ENCODE measurements at places on chromosomes 5 and 9. TPM values are rescaled to one million over a fixed set of nuclear protein-coding genes. Genes with fewer than 3 reads are reported as not detected.
A peak's percentile ranks its signal among the peaks of the same experiment; 100 is the strongest.

GRCh38 chr9:20244271-20244670 lies 378.0 kb downstream of the MLLT3 start:
- peak; percentile 22 for DNase-seq

DNA sequence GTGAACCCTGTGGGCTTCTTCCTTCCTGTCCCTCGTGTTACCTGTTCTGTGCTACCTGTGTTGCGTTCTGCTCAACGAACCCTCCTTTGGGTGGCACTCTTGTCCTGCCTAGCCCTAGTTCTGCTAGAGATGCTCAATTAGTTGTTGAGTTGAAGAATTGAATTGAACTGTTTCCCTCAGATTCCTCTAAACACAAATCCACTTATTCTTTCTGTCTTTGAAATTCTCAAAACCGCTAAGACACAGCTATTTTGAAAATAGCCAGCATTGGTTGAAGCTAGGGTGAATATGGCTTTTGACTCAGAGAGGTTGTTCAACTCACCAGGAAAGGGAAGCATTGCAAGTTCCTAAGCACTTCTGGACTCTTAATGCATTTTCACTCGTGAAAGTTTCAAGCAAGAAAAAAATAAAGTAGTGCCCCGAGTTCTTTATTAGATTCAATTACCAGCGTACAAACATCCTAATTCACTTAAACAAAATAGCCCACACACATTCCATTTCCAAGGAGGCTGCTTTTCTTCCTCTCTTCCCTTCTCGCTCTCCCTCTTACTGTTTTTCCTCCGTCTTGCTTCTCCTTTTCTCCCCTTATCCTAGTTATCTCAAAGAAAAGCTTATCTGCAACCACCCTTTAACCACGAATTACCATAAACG lies 642 bp upstream of the ITGA1 start:
- DNase-seq, result peak; percentile 59

- no peak for DNase-seq
Observed at GRCh38 chr5:37109338-37109737, 139.8 kb downstream of the CPLANE1 start.

DNA sequence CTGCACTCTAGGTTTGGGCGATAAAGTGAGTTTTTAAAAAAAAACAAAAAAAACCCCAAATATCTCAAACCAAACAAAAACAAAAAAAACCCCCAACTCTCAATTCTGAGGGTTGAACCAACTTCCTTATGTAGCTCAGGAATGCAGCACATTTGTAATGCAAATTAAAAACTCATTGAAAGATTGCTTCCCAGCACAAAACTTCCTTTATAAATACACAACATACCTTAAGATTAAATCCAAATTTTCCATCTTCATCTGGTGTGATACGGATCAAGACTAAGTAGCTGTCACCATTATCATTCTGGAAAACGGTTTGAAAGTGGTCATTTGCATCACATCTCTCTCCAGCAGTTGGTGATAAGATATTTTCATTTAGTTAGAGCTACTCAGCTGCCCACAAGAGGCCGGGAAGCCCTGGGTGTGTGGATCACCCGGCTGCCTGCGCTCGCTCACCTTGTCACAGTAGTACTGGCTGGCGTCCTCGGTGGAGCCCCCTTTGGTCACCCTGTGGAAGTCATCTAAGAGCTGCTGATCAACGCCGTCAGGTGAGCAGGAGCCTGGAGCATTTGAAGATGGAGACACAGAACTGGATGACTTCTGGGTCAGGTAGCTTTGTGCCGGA lies 88.2 kb downstream of the PTPN3 start:
- DNase-seq, result peak; percentile 34

DNA sequence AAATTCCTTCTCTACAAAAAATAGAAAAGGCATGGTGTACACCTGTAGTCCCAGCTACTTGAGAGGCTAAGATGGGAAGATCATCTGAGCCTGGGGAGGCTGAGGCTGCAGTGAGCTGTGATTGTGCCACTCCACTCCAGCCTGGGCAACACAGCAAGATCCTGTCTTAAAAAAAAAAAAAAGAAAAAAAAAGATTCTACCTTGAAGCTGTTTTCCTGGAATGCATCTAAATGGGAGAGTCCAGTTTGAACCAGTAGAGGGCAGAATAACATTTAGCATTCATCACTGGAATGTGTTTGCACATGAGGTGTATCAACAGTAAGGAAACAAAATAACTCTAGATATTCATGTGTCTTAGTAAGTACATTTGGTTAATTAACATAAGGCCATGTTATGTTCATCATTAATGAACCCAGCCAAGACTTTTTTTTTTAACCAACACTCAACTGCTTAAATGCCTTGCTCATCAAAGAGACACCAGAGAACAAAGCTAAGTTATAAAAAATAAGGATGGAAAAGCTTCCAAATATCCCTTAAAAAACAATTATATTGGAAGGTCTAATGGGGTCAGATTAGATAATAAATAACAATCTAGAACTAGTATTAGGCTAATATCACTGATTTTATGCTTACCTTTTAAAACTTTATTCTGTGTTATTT lies 16.1 kb downstream of the IFNE start:
- peak; percentile 78 for DNase-seq

DNA sequence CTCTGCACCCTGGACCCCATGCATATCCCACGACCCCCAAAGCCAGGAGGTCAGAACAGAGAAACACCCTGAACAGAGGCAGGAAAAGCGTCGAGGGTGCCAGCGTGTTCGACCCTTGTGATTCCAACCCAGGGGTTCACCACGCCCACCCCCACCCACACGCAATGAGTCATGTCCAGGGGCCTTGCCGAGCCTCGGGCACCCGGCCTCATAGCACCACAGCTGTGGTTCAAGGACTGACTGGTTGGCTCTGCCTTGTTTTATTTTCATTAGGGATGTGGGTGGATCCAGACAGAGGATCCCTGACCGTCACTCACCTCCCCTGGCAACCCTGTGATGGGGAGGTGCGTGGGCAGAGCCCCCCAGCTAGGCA lies 9.5 kb upstream of the QSOX2 start:
- no peak for DNase-seq

DNA sequence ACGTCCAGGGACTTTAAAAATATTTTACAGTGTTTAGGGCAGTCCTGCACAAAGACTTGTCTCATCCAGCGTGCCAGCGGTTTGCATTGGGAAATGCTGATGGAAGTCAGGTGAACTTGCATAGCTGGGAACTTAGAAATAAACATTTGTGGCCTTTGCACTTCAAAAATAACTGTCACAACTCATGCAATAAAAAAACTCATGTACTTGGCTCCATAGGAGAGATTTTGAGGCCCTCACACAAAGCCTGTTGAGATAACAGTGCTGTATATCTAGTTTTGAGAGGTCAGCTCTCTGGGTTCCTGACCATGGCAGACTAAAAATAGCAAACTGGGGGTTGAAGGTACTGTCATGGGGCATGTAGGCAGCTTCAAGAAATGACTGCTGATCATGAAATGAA lies 5.5 kb downstream of the COMMD10 start:
- DNase-seq, result no peak

DNA sequence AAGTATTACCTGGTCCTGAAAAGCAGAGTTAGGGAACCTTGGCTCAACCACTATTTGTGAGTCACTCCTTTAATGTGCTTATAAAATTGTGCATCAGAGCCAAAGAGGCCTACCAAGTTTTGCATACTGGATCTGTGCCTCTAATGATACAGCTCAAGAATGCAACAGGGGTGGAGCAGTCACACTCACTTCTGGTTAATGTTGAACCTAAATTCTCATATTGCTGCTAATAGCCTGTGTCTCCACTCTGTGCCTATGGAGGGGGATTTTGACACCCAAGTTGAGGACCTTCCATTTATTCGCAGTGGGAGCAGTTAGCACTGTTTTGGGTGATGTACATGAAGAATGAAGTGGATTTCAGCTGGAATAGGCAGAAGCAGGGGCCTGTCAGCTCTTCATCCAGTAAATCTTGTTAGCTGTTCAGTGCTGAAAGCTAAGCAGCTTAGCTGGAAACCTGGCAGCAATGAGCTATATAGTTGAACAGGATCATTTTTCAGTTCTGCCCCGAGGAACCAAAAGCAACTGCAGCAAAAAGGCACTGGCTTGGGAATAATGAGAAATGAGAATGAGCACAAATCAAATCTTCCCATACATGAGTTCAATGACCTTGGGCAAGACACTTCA lies 9.7 kb downstream of the SH3TC2 start:
- DNase-seq, result peak; percentile 30

DNA sequence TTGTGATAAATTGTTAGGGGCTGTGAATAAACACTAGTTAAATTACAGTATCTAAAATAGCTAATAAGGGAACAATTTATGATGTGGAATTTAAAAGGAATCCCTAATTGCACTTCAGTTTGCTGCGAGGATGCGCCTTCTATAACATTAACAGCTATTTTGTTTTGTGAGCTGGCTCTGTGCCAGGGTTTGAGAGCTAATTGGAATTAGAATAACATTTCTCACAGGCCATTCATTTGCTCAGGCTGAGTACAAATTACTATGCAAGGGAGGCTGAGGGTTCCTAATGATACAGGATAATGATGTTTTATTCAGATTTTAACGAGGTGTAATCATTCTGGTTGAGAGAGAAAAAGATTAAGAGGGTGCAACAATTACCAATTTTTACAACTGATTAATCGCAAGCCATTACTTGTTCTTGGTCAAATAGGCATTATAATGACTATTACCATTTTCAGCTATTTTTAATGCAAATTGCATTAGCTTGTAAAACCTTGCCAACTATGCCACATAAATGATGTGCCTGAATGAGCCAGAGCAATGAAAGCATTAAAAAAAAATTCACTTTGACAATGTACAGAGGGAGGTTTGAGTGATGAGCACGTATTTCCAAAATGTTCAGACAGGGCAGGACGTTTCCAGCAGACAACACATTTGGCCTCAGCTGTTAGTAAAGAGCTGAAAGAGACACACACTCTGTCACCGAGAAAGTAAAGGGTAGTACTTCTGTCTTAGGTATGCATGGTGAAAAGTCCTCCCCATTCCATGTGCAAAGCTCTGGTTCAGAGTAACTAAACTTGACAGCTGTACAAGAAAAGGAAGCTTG lies 576.5 kb downstream of the TLE1 start:
- peak; percentile 26 for DNase-seq

GRCh38 chr5:136246122-136246521 lies 53.2 kb upstream of the SMIM32 start:
- DNase-seq, result no peak

GRCh38 chr5:118439831-118440230 lies 548.5 kb downstream of the DTWD2 start:
- no peak for DNase-seq

DNA sequence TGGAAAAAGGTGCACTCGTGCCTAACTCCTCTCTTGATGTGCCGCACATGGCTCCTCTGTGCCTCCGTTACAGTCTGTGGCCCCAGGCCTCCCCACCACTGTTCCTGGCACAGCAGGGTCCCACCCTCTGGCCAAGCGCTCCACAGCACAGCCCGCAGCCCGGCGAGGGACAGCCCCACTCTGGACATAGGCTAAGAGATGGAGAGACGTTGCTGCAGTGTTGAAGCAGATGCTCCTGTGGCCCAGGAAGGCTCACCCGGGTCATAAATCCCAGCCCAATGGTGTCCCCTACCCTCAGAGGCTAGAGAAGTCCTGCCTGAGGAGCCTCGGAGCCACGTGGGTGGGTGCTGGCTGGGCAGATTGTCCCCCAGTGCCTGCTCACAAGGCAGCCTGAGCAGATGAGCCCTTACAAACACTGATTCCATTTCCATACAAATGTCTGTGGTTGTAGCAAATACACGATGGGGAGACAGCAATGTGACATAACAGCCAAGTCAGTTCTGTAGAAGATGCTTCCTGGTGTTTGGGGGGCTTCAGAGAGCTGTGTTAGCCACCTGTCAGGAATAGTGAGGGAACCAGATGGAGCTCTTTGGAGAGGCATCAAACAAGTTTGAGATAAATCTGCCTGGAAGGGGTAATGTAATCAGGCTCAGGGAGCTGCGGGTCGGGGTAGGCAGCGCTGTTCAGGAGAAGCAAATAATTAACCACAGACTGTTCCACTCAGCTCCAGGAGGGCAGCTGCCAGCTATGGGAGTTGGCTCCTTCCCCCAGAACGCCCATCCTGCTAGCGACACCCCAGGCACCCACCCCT lies 41.7 kb downstream of the C5orf15 start:
- DNase-seq, result peak; percentile 73

GRCh38 chr5:136080483-136081216 lies 51.9 kb downstream of the TGFBI start:
- DNase-seq, result peak; percentile 85

GRCh38 chr9:137482094-137482781 lies 23.1 kb upstream of the NSMF start:
- DNase-seq, result peak; percentile 44

DNA sequence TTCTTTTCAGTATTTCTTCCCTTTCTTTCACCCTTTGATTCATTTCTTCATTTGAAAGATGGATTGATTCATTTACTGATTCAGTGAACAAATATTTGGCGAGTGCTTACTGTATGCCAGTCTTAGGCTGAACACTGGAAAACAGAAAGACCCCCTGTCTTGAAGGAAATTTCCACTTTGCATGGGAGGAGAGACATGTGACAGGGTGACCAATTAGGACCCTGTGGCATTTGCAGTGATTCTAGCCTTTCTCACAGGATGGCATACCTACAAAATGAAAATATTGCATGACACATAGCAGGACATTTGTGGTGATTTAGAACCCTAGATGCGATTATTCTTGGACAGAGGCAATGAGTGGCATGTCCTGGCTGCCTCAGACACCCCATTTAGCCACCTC lies 407.2 kb upstream of the SGCD start:
- DNase-seq, result no peak

DNA sequence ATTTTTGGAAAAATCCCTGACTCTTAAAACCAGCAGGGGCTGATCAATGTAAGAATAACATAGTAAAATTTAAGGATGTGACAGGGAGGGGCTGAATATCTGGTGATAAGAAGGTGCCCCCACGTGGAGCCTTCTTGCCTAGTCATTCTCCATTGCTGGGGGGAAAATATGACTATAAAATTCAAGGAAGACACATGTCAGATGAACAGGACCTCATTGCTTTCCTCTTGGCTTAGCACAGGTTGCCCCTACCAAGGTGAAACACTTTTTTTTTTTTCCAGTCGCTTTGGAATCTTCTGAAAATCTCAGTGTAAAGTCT lies 310.9 kb downstream of the EFNA5 start:
- DNase-seq, result no peak

DNA sequence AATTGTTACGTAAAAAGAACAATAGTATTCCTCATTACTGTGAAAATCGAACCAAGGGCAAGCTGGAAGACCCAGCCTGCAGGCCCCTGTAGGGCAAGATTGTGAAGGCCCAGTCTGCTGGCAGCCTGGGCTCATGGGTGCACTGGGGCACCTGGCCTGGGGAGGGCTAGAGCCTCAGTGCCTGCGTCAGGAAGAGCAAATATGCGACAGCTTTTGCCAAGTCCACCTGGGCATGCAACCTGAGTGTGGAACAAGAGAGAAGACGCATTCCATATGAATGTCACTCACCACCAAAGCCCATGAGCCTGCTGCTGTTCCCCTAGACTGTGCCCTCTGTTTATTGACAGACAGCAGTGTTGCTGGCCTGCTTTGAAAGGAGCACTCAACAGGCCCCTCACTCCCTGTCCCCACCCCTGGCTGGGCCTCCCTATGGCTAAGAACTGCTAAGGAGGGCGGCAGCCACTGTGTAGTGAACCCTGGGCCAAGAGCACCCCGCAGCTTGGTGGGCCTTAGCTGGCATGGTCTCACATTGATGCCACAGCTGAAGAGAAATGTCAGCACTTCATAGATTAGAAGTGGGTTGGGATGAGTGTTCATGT lies 28.2 kb downstream of the PSD2 start:
- no peak for DNase-seq

- peak; percentile 15 for DNase-seq
Observed at GRCh38 chr5:137496919-137497318, 2.2 kb downstream of the SPOCK1 start.

CKS2 gene
- total RNA-seq, result not detected

GRXCR2 gene
- total RNA-seq, result not detected

PSAT1 gene
- total RNA-seq, result 12.0 TPM

C9orf153 gene
- 0.92 TPM for total RNA-seq

TBC1D2 gene
- total RNA-seq, result 5.5 TPM

SLC36A2 gene
- not detected for total RNA-seq

Data from stomach (tissue), 19 donors.